Neural crest cell (in vitro differentiated cells): ENCODE measurements at places on chromosomes 11 and 22. TPM values are rescaled to one million over a fixed set of nuclear protein-coding genes. Genes with fewer than 3 reads are reported as not detected.

The RRP7A gene
- 78.0 and 78.2 TPM in 2 replicates for total RNA-seq

DNA sequence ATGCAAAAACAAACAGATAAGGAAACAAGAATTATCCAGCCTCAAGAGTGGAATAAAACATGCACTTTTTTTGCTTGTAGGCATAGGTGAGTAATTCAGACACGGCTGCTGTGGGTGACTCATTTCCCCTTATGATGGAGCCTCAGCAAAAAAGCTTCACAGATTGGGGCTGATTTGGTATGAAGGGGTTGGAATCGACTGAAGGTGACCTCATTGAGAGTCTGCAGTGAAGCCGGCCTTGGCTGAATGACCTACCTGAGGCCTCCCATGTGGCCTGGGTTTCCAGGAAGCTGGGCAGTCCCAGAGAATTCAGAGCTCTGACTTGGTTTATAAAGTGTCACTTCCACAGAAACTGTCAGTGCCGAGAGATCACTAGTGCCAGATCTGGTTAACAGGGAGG lies 34.2 kb upstream of the VPREB1 start:
- no peak overlapping the region for H3K4me3 ChIP-seq
- H3K27ac ChIP-seq = no peak overlapping the region
- H3K27me3 ChIP-seq = peaks cover 89% of the 10 kb centered on the region

DNA sequence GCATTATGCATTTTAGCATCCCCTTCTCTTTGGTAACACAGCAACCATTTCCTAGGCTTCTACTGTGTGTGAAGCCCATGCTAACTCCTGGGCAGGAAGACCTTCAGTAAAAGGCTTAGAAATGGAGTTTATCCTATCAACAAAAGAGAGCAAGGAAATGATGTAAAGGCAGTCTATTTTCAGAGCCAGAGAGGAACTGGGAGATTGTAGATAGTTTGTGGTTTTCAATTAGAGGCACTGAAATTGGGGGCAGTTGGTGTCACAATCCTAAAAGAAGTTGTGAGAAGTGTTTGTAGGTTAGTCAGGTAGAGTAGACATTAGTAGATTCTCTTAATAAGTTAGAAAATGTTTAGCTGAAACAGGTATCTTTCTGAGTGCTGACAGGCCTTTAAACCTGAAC lies 7.1 kb downstream of the ACAD8 start:
- no peaks in the 10 kb centered on the region for H3K4me1 ChIP-seq
- H3K36me3 ChIP-seq = peaks cover 5% of the 10 kb centered on the region
- H3K4me3 ChIP-seq = no peak overlapping the region
- no peak overlapping the region for H3K27ac ChIP-seq
- no peaks in the 10 kb centered on the region for H3K27me3 ChIP-seq

- DNase-seq = no peak
- H3K4me3 ChIP-seq = no peak overlapping the region
- peaks cover 80% of the 10 kb centered on the region for H3K27me3 ChIP-seq
These were observed 62.4 kb upstream of the IGLL5 start for GRCh38 chr22:22825213-22825593.

The OR51F1 gene
- total RNA-seq = not detected in 2 replicates

- peaks cover 5% of the 10 kb centered on the region for H3K27me3 ChIP-seq
- no peak overlapping the region for H3K4me3 ChIP-seq
- no peak for DNase-seq
- H3K4me1 ChIP-seq = no peaks in the 10 kb centered on the region
- H3K36me3 ChIP-seq = no peaks in the 10 kb centered on the region
- H3K27ac ChIP-seq = no peak overlapping the region
These were observed 30.9 kb upstream of the OR56A1 start for GRCh38 chr11:6061475-6061874.

The TMEM191B gene
- 1.0 and 1.5 TPM in 2 replicates for total RNA-seq

DNA sequence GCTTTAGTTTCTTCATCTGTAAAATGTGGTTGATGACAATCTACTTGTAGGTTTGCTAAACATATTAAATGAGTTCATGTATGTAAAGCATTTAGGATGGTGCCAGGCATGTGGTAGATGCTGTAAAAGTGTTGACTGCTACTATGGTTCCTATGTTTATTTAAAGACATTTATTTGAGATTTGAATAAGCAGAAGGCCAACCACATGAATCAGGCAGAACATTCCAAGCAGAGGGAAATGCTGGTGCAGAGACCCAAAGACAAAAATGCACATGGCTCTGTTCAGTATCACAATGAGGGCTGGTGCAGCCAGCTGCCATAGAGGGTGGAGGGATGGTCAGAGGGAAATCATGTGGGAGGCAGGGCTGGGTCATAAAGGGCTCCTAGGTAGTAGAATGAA lies 156.2 kb upstream of the PDGFD start:
- no peak for DNase-seq
- H3K4me3 ChIP-seq = no peak overlapping the region
- H3K36me3 ChIP-seq = no peaks in the 10 kb centered on the region
- H3K27me3 ChIP-seq = no peaks in the 10 kb centered on the region
- H3K27ac ChIP-seq = no peak overlapping the region

DNA sequence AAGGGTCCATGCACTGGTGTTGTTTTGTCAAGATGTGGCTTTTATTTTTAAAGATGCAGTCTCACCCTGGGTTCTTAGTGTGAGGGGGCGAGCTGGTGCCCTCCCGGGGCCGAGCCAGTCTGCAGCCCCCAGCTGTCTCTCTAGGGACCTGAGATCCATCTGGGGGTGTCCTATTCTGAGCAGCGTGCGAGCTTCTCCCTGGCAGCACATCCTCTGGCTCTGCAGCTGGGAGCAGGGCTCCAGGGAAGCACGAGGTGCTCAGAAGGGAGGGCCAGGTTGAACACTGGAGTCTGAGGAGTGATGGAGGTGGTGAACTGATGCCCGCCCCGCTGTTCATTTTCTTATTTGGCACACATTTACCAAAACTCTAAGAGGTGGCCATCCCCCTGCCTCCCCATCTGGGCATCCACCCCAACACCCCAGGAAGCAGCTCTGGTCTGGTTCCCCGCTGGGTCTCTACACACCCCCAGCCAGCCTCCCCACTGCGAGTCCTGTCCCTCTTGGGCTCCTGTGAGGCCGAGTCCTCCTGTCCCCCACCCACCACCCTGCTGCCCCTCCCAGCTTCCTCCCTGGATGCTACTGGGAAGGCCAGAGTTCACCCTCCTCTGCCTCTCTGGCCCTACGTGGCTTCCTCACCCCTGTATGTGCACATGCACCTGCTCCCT lies 956.4 kb downstream of the BRD1 start:
- DNase-seq = no peak
- H3K27me3 ChIP-seq = peaks cover 3% of the 10 kb centered on the region
- H3K36me3 ChIP-seq = peaks cover 3% of the 10 kb centered on the region
- no peak overlapping the region for H3K27ac ChIP-seq

- H3K36me3 ChIP-seq = no peaks in the 10 kb centered on the region
- peaks cover 54% of the 10 kb centered on the region for H3K4me1 ChIP-seq
- no peak overlapping the region for H3K27ac ChIP-seq
- no peak for DNase-seq
These were observed 42.8 kb downstream of the ETS1 start for GRCh38 chr11:128544471-128545051.

The CCDC87 gene
- total RNA-seq = 0.93 and 1.1 TPM in 2 replicates

- DNase-seq = no peak
- H3K27ac ChIP-seq = peak overlapping the region; percentile 81
- H3K36me3 ChIP-seq = no peaks in the 10 kb centered on the region
- peaks cover 6% of the 10 kb centered on the region for H3K4me1 ChIP-seq
These were observed 40.5 kb downstream of the LRRC32 start for GRCh38 chr11:76629853-76630599.

GRCh38 chr11:120842195-120842594 lies 181.7 kb upstream of the TBCEL start:
- no peak overlapping the region for H3K27ac ChIP-seq
- peaks cover 3% of the 10 kb centered on the region for H3K4me1 ChIP-seq
- DNase-seq = no peak
- H3K36me3 ChIP-seq = no peaks in the 10 kb centered on the region
- no peaks in the 10 kb centered on the region for H3K27me3 ChIP-seq

The TRIM48 gene
- total RNA-seq = not detected in 2 replicates

The ALDH3B1 gene
- total RNA-seq = 0.23 and 0.35 TPM in 2 replicates

DNA sequence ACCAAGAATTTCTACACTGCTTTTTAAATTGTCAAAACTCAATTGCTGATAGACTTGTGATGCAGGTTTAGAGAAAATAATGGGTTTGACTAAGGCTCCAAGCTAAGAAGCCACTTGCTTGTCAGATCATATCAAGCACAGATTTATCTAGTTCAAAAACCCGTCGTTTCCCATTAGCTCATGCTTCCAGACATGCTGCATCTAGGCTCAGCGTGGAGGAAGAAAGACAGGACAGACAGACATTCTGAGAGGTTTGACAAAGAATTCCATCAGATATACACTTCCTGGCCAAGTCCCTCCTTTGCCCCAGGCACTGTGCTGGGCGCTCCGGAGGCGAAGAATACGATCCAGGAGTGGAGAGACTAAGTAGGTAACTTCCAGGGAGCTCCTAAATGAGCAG lies 76.8 kb downstream of the KCNC1 start:
- no peak for DNase-seq
- H3K4me3 ChIP-seq = no peak overlapping the region

The C11orf87 gene
- total RNA-seq = 0.20 and 0.21 TPM in 2 replicates

The PTPN5 gene
- 6.1 and 6.4 TPM in 2 replicates for total RNA-seq

The LRRC55 gene
- 6.0 and 6.4 TPM in 2 replicates for total RNA-seq

- peaks cover 29% of the 10 kb centered on the region for H3K4me1 ChIP-seq
- no peak for DNase-seq
- H3K27me3 ChIP-seq = no peaks in the 10 kb centered on the region
- peak overlapping the region; percentile 28 for H3K27ac ChIP-seq
- peaks cover 11% of the 10 kb centered on the region for H3K36me3 ChIP-seq
These were observed 22.8 kb downstream of the TCP11L1 start for GRCh38 chr11:33062137-33062536.

The PRSS23 gene
- 27.5 and 27.6 TPM in 2 replicates for total RNA-seq

The XKR3 gene
- total RNA-seq = not detected in 2 replicates

DNA sequence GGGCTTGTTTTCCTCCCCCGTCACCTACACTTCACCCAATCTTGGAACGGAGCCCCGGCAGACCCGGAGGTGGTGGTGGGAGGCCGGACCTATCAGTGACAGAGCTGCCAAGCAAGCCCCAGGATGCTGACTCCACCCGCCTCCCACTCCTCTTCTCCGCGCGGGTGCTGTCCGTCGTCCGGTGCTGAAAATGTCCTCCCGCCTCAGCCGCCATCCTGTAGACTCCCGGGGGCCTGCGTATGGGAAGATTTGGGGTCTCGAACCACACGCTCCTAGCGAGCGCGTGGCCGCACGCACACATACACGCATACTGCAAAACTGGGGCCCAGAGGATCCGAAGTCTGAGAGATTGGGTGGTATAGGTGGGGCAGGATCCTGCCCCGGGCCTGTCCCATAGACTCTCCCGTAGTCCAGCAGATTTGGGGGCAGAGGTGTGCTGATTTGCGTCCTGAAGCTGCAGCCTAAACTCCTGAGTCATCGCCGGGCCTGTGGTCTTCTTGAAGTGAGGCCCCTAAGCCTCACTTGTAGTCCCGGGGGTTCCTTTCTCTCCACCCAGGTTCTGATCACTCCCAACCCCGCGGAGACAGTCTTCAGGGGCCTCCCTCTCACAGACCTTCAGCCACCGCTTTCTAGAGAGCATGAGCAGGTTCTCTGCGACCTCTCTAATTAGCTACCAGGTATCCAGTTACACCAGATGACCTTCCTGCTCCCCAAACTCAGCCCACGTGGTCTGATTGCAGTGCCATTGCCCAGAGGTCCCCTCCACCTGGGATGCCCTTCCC lies 796 bp upstream of the YIF1A start:
- peak overlapping the region; percentile 90 for H3K4me3 ChIP-seq
- H3K27me3 ChIP-seq = peaks cover 47% of the 10 kb centered on the region
- DNase-seq = peak; percentile 76
- H3K27ac ChIP-seq = peak overlapping the region; percentile 83
- H3K36me3 ChIP-seq = no peaks in the 10 kb centered on the region

The C11orf91 gene
- total RNA-seq = 0.57 and 0.68 TPM in 2 replicates

The CHEK1 gene
- 105 and 106 TPM in 2 replicates for total RNA-seq

The SPON1 gene
- 12.2 and 13.2 TPM in 2 replicates for total RNA-seq

- no peak for DNase-seq
- H3K4me1 ChIP-seq = peaks cover 8% of the 10 kb centered on the region
- H3K27ac ChIP-seq = no peak overlapping the region
- H3K27me3 ChIP-seq = peaks cover 11% of the 10 kb centered on the region
- no peak overlapping the region for H3K4me3 ChIP-seq
- no peaks in the 10 kb centered on the region for H3K36me3 ChIP-seq
These were observed 12.9 kb downstream of the MICAL2 start for GRCh38 chr11:12123273-12123672.

The RAB38 gene
- total RNA-seq = 3.6 and 4.7 TPM in 2 replicates

GRCh38 chr11:9512370-9513019 lies 51.7 kb downstream of the ZNF143 start:
- H3K27me3 ChIP-seq = no peaks in the 10 kb centered on the region
- peaks cover 4% of the 10 kb centered on the region for H3K4me1 ChIP-seq
- H3K4me3 ChIP-seq = no peak overlapping the region
- DNase-seq = no peak
- no peak overlapping the region for H3K27ac ChIP-seq

GRCh38 chr11:7251836-7252682 lies at the start of gene SYT9:
Gene SYT9, plus strand, starts transcription at chr11:7251904. Its CDS starts 283 bp downstream, at chr11:7252187.
- H3K27me3 ChIP-seq = peaks cover 83% of the 10 kb centered on the region
- H3K36me3 ChIP-seq = no peaks in the 10 kb centered on the region
- H3K4me3 ChIP-seq = peak within 1 kb of the TSS; percentile 83
- H3K27ac ChIP-seq = no peak within 1 kb of the TSS

DNA sequence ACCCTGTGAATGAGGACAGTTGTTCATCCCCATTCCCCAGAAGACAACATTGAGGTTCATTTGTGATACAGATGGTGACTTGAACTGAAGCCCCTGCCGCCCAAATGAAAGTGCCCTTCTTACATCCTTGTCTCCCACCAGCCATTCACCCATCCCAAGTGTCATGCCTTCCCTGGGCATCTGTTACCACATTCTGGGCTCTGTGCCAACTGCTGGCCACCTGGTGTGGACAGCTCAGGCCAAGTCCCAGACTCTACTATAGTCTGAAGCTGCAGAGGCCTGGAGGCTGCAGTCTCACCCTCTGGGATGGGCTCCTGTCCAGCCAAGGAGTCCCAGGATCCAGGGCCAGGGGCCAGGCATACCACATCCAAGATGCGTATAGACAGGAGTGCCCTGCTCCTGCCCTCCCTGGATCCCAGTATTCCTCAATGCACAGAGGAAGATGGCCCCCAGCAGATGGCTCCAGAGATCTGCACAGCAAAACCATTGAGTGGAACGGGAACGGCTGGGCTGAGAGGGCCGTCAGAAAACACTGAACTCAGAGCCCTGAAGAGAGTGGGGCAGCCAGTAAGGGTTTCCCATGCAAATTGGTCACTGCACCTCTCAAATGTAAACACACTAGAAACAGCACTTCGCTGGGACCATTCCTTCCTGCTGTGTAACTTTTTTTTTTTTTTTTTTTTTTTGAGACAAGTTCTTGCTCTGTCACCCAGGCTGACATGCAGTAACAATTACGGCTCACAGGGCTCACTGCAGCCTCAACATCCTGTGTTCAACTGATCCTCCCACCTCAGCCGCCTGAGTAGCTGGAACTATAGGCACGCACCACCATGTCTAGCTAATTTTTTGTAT lies 22.8 kb downstream of the ARRB1 start:
- peaks cover 4% of the 10 kb centered on the region for H3K36me3 ChIP-seq
- no peak overlapping the region for H3K4me3 ChIP-seq
- peak; percentile 54 for DNase-seq

- no peak overlapping the region for H3K4me3 ChIP-seq
- H3K27me3 ChIP-seq = no peaks in the 10 kb centered on the region
- H3K4me1 ChIP-seq = peaks cover 12% of the 10 kb centered on the region
- no peak overlapping the region for H3K27ac ChIP-seq
- H3K36me3 ChIP-seq = peaks cover 2% of the 10 kb centered on the region
- DNase-seq = no peak
These were observed 109.5 kb downstream of the CCDC81 start for GRCh38 chr11:86483940-86484794.

The GSTT2 gene
- not detected in 2 replicates for total RNA-seq
